ENCODE measurements at places on chromosomes 1 and 21.

- DNase-seq = peak; percentile 93
These were observed 42.3 kb upstream of the NFASC start for GRCh38 chr1:204828352-204828850.

DNA sequence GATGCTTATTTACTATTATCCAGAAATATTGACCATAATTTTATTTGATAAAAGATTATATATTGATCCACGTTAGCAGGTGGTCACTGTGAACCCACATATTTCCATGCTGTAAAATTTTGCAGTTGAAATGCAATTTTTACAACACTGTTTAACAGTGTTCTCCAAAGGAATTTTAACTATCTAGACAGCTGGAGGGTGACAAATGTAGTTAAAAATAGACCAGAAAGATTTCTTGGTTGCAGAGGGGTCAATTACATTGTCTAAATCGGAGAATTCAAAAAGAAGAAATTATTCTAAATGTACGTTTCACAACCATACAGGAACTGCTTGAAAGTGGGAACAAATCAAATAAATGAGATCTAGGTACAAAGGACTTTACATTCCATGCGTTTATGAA, 625.2 kb upstream of the NCAM2 start:
- no peak for DNase-seq

GRCh38 chr1:61091455-61091854, 9.1 kb downstream of the NFIA start:
- DNase-seq = no peak

DNA sequence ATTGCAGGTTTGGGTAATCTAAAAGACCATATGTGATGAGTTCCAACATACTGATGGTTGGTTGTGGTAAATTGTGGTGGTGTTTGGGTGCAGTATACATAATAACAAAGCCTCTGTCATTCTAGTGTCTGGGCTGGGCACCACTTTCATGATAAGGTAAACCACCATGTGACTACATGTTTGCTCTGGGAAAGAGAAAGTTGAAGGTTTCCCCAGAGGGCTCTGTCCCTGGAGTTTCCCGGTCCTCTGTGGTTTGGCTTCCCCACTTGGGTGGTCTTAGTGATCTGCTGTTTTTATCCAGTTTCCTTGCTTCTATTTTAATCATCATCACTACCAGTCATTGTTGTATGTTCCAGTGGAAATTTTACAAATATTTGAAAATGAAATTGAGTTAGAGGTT, 55.9 kb upstream of the TSPAN2 start:
- DNase-seq = no peak

GRCh38 chr1:115412733-115413132, 74.7 kb upstream of the NGF start:
- DNase-seq = no peak

- peak; percentile 33 for DNase-seq
These were observed 64.6 kb upstream of the LRP8 start for GRCh38 chr1:53392460-53392859.

All from K562 (cell line).